ENCODE measurements at places on chromosomes 11 and 22.

GRCh38 chr11:78295347-78295746, 106.6 kb downstream of the USP35 start:
- DNase-seq = no peak

- no peak for DNase-seq
Observed at GRCh38 chr11:87518266-87518665, 480.5 kb downstream of the TMEM135 start.

GRCh38 chr11:40037005-40037404, 1422.4 kb downstream of the LRRC4C start:
- DNase-seq = no peak

GRCh38 chr11:121067962-121068647, 32.9 kb upstream of the TECTA start:
- no peak for DNase-seq

- no peak for DNase-seq
Observed at GRCh38 chr22:44611880-44612496, 90.0 kb upstream of the PRR5 start.

DNA sequence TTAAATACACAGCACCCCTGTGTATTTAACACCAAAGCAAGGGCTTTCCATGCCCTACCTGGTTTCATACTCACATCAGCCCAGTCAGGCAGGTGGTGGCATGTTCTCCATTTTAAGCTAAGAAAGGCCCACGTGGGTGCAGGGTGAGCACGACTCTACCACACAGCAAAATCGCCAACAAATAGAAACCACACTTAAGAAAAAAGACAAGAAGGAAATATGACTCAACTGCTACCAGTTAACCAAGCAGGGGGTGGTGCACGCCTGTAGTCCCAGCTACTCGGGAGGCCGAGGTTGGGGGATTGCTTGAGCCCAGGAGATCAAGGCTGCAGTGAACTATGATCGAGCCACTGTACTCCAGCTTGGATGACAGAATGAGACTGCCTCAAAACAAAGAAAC, 35.2 kb upstream of the TFIP11 start:
- DNase-seq = no peak

DNA sequence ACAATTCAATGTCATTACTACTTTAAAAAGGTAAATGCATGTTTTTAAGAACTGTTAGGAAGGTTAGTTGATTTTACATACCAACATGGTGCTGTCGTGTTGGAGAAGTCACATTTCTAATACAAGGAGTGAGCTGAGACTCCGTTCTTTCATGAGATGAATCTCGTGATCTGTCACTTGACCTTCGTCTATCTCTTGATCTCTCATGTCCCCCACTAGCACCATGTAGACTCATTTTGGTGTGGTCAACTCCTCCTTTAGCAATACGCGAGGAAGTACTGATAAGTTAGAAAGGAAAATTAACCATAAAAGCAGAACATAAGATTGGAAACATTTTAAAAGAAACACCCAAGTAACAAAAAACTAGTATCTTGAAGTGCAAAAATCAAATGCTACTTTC, 41.5 kb downstream of the BTBD10 start:
- no peak for DNase-seq

DNA sequence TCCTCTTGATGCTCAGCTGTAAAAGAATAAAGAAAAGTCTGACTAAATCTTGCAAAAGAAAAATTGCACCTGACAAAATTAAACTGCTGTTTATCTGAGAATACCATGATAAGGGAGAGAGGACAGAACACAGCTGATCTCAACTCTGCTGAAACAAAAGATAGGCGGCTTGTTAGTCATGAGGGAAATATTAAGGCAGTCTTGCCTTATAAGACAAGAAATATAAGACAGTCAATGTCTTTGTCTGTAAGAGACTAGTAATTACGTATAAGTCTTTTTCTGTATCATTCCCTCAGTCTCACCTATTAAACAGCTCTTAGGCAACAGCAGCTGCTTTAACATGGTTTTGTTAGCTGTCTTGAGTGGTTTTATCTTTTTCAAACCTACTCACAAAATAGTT, 296.6 kb downstream of the LUZP2 start:
- no peak for DNase-seq

DNA sequence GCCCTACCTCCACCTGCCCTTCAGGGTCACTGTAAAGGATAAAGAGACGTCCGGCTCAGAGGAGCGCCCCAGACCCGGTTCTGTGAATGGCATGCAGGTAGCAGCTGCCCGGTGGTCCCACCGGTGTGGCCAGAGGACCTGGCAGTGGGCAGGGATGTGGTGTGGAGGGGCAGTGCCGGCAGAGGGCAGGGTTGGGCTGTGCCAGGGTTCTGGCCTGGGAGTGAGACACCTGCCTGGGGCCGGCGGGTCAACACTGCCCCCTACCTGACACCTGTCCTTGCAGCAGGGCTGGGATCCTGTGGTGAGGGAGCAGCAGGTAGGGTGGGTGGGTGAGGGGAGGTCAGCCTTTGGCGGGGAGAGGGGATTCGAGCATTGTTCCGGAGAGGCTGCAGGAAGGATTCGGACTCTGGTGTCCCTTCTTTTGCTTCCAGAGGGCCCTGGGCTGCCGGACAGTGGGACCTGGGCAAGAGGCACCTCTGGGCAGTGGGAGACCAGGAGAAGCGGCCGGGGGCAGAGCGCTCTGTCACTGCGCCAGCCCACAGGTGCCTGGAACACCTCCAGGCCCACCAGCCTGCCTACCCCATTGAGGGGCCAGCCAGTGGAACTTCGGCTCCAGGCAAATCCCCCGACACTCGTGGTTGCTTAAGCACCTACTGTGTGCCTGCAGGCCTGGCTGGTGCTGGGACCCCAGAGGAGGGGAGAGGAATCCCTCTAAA, 1.6 kb upstream of the PHLDA2 start:
- DNase-seq = peak; percentile 73

DNA sequence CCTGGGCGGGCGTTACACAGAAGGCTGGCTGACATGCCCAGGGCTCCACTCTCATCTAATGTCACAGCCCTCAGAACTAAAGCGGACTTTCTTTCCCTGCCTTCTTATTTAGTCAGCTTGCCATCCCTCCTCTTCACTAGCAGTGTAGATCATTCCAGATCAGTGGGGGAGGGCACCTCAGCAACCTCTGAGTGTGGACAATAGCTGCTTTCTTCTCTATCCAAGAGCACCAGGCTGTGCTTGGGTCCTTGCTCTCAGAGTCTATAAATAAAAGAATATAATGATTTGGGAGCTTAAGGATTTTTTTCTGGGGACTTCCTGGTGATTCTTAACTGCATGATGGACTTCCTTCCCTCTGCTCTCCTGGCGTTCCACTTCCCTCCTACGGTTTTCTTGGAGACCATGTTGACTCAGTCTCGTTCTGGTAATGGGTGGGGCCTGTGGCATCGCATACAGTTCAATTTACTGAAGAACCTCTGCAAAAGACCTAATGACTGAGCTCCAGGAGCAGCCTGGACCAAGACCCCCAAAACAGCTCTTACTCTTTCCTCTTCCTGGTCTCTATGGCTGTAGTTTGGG, 2.9 kb upstream of the HMBS start:
- DNase-seq = no peak

DNA sequence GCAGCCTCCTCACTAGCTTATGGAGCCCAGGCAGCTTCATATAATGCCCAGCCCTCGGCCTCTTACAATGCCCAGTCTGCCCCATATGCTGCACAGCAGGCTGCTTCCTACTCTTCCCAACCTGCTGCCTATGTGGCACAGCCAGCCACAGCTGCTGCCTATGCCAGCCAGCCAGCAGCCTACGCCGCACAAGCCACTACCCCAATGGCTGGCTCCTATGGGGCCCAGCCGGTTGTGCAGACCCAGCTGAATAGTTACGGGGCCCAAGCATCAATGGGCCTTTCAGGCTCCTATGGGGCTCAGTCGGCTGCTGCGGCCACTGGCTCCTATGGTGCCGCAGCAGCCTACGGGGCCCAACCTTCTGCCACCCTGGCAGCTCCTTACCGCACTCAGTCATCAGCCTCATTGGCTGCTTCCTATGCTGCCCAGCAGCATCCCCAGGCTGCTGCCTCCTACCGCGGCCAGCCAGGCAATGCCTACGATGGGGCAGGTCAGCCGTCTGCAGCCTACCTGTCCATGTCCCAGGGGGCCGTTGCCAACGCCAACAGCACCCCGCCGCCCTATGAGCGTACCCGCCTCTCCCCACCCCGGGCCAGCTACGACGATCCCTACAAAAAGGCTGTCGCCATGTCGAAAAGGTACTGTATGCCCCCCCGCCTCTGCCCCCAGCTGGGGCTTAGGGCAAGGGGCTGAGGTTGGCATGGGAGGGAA, 8.8 kb downstream of the RBM14 start:
- DNase-seq = no peak

DNA sequence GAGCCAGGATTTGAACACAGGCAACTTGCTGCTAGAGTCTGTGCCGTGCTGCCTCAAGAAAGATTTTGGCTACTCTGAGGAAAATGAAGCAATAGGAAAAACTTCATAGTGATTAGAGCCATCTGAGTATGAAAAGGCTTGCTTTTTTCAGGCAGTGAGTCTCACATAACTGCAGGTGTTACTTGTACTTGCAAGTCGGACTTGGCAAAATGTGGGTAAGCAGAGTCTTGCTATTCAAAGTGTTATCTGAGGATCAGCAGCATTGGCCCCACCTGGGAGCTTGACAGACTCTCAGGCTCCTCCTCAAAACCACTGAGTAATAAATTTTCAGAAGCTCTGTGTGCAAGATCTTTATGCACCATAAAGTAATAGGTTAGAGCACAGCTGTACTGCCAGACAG, 18.1 kb downstream of the RNF141 start:
- no peak for DNase-seq

DNA sequence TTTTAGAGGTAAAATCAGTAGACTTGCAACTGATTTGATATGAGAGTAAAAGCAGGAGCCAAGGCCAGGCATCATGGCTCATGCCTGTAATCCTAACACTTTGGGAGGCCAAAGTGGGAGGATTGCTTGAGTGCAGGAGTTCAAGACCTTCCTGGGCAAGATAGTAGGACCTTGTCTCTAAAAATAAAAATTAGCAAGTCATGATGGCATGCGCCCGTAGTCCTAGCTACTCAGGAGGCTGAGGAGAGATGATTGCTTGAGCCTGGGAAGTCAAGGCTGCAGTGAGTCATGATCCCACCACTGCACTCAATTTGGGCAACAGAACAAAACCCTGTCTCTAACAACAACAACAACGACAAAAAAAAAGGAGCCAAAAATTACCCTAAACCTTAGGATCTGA, 13.5 kb downstream of the SGSM3 start:
- DNase-seq = no peak

GRCh38 chr11:47955061-47955755, 25.2 kb upstream of the PTPRJ start:
- no peak for DNase-seq

GRCh38 chr22:35407362-35407761, 7.4 kb downstream of the MCM5 start:
- DNase-seq = no peak

- DNase-seq = no peak
Observed at GRCh38 chr11:17076517-17077239, 789 bp downstream of the RPS13 start.

- no peak for DNase-seq
Observed at GRCh38 chr11:77402218-77402556, 71.7 kb downstream of the PAK1 start.

DNA sequence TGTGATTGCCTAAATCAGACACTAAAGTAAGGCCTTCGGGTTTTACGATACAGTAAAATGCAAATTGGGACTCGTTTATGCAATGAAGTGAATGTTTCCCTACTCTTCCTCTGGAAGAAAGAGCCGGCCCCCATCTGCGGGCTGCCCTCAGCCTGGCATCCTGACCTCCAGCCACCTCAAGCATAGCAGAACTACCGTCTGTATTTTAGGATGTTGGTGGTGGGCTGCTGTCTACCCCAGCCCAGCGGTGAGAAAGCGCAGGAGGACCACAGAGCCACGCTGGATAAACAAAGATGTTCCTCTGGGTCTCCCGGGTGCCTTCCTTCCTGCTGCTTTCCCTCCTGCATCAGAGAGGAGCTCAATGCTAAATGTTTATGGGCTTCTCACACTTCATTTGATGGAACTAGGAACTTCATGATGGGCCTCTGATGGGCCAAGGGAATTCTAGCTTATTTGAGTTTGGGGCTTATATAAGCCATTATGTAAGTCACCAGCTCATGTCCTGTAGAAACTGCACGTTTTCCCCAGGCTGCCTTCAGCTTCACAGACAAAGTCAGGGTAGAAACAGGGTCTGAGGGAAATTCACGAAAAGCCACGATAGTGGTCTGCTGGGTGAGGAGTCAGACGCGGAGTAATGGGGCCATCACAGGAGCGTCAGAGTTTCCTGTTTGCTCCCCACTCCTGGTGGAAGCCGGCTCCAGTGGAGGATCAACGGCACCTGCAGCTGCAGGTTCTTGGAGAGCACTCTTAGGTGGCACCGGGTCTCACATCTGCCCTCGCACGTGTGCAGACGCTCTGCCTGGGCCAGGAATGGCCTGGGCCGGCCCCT, 287.4 kb downstream of the BRD1 start:
- DNase-seq = no peak

DNA sequence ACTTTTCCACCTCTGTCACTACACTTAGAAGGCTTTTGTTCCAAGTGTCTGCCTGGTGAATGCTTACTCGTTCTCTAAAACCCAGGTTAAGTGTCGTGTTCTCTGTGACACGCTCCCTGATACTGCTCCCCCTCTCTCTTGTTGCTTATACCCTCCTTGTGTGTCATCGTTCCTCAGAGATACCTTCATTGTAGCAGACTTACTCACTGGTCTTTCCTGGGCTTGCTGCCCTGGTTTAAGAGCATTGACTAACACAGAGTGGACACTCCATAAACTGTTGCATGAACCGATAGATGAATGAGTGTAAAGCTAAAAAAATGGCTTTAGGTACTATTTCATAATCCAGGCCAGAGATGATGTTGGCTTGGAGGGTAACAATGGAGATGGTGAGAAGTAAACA, 171.3 kb downstream of the GRIK4 start:
- DNase-seq = no peak

DNA sequence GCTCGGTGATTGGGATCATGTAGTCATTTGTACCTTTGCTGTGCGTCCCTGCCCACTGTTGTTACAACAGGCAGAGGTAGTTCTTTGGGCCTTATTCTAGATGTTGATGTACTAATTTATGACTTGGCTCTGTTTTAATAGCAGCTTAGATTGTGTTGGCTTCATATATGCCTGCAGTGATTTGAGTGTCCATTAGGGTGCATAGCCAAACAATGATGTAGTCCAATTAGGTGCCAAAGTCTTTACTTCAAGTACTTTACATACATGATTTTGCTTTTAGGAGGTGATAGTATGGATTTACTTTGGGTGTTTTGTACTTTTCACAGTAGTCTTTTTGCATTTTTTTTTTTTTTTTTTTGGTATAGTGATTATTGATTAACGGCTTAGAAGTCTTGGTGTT, 46.4 kb downstream of the PPP6R3 start:
- DNase-seq = no peak

DNA sequence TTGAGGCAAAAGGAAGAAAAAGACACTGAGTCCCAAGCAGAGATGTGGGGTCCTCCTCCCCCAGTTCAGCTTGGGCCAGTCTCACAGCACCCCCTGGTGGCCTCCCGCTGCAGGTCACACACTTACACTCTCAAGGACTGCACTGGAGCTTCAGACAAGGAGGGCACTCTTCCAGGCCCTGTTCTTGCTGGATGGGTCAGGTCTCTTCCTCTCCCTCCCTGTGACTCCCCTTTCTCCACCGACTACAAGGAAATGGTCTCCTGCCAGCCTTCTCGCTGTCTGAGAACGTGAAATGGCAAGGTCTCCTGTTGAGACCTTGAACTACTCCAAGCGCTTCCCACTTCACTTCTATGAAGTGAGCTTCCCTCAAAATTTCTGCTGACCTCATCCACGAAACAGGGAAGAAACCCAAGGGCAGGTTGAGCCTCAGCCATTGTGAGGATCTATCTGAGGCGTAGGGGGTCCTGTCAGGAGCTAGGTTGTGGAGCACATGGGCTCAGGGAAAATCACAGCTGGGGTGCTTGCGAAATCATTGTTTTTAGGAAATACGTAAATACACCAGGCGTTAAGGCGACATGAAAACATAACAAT, 11.2 kb upstream of the IGLL1 start:
- DNase-seq = peak; percentile 56

Measured in hematopoietic multipotent progenitor cell treated with erythropoietin and hydrocortisone succinate and interleukin-3 and kit ligand, for 17 days (in vitro differentiated cells).